CD4-positive, alpha-beta T cell treated with Interferon alpha-2 for 1 hour (primary cell): ENCODE measurements at places on chromosomes 5 and 9.

DNA sequence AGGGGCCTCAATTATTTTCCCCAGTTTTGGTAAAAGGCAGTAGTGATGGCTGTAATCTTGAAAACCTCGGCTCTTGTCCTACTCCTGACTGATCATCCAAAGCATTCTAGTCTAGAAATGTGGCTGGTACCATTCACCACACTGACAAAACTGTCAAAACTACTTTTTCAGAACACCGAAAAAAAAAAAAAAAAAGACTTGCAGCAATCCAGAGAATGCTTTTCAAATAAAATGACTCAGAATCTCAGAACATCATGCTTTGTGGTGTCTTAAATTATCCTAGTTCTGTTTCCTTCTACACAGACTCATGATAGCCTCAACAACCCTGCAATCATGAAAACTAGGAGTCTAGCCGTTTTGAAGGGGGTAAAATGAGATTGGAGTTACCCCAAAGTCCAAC is 13.4 kb downstream of the SLC28A3 start:
- DNase-seq, result no peak

GRCh38 chr9:115158661-115159481 is 40.9 kb upstream of the TNC start:
- DNase-seq, result no peak

DNA sequence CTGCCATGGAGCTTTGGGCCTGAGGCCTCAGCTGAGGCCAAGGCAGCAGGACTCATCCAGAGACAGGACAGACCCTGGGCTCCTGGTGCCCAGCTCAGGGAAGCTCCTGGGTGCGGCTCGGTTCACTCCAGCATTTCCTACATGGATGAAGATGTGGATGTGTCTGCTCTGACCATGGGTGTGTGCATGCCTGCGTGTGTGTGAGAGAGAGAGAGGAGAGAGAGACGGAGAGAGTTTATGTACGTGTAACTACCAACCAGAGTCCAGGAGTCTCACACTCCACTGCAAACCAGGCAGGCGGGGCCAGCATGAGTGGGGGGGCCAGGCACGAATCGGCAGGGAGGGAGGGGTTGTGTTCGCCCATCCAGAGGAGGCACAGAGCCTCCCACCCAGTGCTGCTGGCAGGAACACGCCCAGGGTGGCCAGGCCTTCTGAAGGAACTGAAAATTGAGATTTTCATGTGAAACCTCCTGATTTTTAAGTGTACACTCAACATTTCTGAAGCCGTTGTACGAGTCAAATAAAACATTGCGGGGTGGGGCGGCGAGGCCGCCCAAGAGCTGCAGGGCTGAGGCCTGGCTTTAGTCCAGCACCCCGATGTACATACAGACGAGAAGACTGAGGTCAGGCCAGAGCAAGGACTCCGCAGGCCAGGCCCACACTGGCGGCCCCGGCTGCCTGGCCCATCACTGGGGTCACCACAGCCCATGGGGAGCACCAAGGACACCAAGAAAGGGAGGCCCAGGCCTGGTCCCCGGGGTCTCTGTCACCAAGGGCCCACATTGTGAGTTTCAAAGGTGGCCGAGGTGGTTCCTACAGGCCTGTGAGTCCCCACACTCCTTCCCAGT is 88.7 kb downstream of the ADAMTS2 start:
- DNase-seq, result no peak

DNA sequence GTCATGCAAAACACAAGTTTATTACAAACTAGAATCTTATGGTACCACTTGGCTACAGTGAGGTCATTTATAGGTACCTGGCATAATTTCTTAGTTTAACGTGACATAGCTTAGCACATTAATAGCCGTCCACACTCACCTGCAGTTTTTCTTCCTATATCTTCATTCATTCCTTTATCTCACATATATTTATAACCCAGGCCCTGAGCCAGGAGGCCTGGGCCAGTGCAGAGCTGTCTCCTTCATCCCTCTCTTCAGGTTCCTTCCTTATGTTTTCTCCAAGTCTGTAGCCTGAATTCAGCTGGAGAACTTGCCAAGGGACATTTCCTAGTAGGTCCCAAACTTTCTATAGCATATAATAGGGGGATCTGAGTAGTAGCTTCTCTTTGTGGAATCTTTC is 367.9 kb upstream of the SGCD start:
- no peak for DNase-seq

DNA sequence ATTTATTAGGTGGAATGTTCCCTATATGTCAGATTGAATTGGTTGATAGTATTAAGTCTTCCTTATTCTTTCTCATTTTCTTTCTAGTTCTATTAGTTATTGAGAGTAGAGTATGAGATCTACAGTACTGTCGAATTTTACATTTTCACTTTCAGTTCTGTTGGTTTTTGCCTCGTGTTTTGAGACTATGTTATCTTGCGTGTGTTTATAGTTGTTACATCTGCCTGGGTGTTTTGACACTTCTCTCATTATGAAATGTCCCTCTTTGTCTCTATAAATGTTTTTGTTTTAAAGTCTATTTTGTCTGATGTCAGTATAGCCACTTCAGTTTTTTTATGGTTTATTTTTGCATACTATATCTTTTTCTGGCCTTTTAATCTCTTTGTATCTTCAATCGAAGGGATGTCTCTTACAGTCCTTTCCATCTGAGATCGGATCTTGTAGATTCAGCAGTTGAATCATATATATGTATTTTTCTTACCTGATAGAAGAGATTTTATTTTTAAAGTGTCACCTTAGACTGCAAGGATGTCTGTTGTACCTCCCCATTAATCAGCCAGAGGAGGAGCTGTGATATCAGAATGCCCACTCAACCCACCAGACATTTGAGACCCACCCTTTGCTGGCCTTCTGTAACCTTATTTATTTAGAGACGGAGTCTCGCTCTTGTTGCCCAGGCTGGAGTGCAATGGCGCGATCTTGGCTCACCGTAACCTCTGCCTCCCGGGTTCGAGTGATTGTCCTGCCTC is 20.7 kb downstream of the EHMT1 start:
- DNase-seq, result no peak

GRCh38 chr5:36647046-36647445 is 40.6 kb downstream of the SLC1A3 start:
- no peak for DNase-seq

DNA sequence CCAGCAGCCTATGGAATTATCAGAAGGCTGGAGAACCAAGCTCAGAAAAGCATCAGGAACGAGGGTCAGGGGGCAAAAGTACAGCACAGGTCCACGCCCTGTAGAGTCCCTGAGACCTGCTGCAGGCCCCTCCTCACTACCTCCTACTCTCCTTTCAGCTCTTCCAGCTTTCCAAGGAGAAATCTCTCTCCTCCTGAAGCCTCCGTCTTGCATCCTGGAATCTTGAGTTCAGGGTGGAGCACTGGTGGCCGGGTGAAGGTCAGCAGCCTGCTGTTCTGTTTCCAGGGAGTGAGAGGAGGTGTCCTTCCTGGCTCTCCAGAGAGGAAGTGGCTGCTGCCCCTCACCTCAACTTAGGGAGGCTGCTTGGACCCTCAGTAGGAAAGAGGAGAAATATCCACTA is 342.3 kb downstream of the ZSWIM6 start:
- DNase-seq, result no peak

DNA sequence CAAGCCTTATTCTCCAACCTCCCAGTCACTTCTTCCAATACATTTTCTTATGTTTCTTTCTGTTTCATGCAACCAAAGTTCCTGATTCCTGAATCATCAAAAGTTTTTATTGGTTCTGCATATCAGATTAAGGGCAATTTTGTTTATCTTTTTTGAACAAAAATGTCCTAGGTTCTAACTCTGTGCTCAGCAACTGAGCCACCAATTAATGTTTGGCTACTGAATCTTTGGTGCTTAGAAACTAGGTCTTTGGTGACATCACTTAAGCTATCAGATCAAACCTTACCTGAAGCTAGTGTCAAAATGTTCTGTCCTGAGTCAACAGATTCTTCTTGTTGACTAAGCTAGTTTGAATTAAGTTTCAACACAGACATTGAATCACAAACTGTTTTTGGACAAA is 56.1 kb downstream of the FGF18 start:
- no peak for DNase-seq

DNA sequence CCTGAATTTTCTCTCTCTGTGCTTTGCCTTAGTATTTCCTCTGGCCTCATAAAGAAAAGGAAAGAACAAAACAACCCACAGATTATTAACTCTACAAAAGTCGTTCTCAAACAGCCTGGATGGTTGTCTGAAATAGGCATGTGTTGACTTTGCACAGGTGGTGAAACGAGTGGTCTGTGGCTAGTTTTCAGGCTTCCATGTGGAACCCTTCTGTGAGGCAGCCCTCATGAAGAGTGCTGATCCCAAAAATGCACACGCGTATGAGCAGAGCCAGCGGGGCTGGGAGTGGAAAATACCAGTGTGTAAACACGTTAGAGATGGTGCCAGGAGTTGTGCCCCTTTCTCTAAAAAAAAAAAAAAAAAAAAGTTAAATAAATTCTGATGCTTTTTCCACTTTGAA is 4.9 kb upstream of the PSAT1 start:
- no peak for DNase-seq

- DNase-seq, result no peak
Observed at GRCh38 chr9:134965851-134966250, 48.1 kb upstream of the FCN1 start.

DNA sequence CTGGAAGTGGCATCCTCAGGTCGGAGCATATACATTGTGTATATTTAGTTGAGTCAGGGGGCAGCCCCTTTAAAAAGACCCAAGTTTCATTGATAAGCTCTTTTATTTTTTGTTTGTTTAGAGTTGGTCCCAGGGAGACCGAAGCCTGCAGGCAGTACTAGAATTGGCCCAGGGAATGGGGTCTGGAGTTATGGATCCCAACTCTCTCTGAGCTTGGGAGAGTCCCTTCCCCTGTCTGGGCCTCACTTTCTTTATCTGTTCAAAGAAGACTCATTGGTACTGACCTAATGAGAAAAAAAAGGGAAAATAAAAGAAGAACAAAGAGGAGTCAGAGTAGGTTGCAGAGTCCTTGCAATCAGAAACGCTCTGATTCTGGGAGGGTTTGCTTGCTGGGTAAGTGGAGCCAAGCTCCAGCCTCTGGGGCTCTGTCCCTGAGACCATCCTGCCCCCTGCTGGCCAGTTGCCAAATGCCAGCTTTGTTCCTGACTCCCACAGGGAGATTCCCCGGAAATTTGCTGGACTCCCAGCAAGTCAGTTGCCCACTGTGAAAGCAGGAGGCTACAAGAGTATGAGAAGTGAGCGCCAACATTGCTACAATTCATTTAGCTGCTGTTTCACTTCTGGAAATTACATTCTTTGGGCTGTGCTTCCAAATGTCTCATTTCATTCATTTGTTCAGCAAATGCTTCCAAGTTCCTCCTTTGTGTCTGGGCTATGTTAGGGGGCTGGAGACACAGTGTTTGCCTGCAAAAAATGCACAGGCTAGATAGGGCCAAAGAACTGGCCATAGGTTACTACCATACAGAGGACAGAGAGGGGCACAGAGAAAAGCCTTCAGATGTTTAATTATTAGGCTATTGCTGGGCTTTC is 156.2 kb downstream of the MELK start:
- DNase-seq, result peak; percentile 64

DNA sequence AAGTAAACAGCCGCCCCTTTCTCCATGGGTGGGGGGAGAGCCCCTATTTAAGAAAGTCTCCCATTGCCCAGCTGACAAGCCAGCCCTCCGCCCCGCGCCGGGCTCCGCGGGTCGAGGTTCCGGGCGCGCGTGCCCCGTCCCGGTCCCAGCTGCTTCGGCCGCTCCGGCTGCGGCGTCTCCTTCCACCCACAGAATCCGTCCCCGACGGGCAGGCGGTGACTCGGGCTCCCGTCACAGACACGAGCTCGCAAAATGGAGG is 223 bp downstream of the NR3C1 start:
- DNase-seq, result no peak

DNA sequence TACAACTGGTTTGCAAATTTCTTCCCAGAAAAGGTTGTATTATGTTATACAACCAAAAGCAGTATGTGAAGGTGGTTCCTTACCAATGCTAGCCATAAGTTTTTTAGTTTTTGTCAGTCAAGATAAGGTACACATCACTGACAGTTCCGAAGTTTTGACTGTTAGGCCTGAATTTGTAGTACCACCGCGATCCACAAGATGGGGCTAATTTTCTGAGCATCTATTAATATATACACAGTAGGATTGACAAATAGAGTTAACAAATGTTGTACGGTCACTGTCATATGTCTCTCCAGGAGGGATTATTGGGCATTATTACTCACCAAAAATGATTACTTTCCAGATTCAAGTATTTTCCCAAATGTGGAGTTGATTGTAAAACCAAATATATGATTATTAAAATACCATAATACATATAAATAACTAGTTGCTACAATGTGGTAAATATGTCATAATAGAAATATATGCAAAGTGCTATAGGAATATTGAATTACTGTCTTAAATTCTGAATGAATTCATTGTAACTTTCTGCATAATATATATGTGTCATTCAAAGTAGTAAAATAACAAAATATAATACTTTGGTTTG is 28.4 kb upstream of the LRRC19 start:
- peak; percentile 46 for DNase-seq

- DNase-seq, result no peak
Observed at GRCh38 chr5:139658928-139659667, 10.9 kb downstream of the CXXC5 start.

GRCh38 chr5:102833146-102833545 is 78.0 kb downstream of the PAM start:
- no peak for DNase-seq

DNA sequence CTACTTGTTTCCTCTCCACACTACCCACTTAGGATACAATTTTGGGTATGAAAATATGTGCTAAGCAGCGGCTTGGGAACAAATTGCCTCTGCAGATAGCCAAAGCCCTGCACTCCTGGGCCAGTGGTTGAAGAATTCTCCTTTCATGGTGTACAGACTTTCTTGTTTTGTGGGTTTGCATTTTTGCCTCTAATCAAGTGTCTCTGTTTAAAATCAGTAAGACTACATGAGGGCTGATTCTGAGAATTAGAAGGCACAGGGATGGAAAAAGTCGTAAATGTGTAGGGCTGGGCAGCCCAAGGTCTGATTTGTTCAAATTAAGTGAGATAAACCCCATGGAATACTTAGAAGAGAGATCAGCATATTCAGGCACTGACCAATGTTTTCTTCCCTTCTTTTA is 103.7 kb upstream of the CD180 start:
- DNase-seq, result no peak

GRCh38 chr5:33761139-33761538 is 130.7 kb downstream of the ADAMTS12 start:
- no peak for DNase-seq

DNA sequence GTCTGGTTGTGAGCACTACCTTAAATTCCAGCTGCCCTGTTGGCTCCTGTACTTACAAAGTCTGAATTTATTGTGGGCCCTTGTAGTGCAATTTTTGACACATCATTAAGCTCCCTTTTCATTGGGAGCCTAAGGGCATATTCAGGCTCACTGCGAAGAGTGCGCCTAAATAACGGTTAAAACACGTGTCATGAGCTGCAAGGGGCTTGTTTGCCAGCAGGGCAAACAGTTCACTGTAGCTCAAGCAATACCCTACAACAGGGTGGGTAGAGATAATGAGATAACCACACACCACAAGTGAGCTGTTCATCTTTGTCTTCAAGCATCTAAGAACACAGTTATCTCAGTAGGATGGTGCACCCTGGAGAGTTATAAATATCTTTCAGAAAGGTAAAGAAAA is 214.2 kb downstream of the SLF1 start:
- no peak for DNase-seq
